ENCODE measurements at places on chromosomes 3 and 15. TPM values are rescaled to one million over a fixed set of nuclear protein-coding genes. Genes with fewer than 3 reads are reported as not detected.

The ST3GAL6 gene
- total RNA-seq: 14.1 TPM

The GHSR gene
- not detected for total RNA-seq

The HES1 gene
- 23.0 TPM for total RNA-seq

The TRPM1 gene
- total RNA-seq: not detected

The CFAP92 gene
- 1.6 TPM for total RNA-seq

The AGBL1 gene
- total RNA-seq: 31.3 TPM

The RBP2 gene
- not detected for total RNA-seq

The DPPA2 gene
- total RNA-seq: not detected

The CCR8 gene
- total RNA-seq: not detected
